Lung (tissue), 17 donors: ENCODE measurements at places on chromosomes 1 and 21. TPM values are rescaled to one million over a fixed set of nuclear protein-coding genes. Genes with fewer than 3 reads are reported as not detected.

The IL22RA1 gene
- 0.09 TPM for polyA plus RNA-seq

The SYTL1 gene
- polyA plus RNA-seq = 27.7 TPM

The MSH4 gene
- polyA plus RNA-seq = 0.13 TPM

The C1orf226 gene
- 2.2 TPM for polyA plus RNA-seq

The TNFRSF1B gene
- polyA plus RNA-seq = 15.4 TPM

The HSD3B1 gene
- not detected for polyA plus RNA-seq

The SUSD4 gene
- 3.3 TPM for polyA plus RNA-seq

The ABL2 gene
- 3.3 TPM for polyA plus RNA-seq

The CCDC17 gene
- 10.1 TPM for polyA plus RNA-seq

The GPR37L1 gene
- 0.04 TPM for polyA plus RNA-seq

The GBP2 gene
- polyA plus RNA-seq = 89.2 TPM

The COL11A1 gene
- 0.33 TPM for polyA plus RNA-seq

The SELENBP1 gene
- polyA plus RNA-seq = 177 TPM

The CYP4A22 gene
- polyA plus RNA-seq = 0.05 TPM

The SIM2 gene
- not detected for polyA plus RNA-seq

The GLIS1 gene
- polyA plus RNA-seq = 0.05 TPM

The CFHR5 gene
- not detected for polyA plus RNA-seq

The ITLN2 gene
- polyA plus RNA-seq = 9.0 TPM

The SH2D2A gene
- polyA plus RNA-seq = 1.1 TPM

The ATP1A4 gene
- polyA plus RNA-seq = 0.08 TPM

The HCRTR1 gene
- not detected for polyA plus RNA-seq

The OR10J1 gene
- polyA plus RNA-seq = not detected
